Progenitor cell of endocrine pancreas (in vitro differentiated cells): ENCODE measurements at places on chromosomes 6 and 20. TPM values are rescaled to one million over a fixed set of nuclear protein-coding genes. Genes with fewer than 3 reads are reported as not detected.

The C20orf141 gene
- total RNA-seq: not detected in 2 replicates

The PRSS16 gene
- 28.2 and 29.8 TPM in 2 replicates for total RNA-seq

The CCN6 gene
- not detected in 2 replicates for total RNA-seq

The SIRPB2 gene
- not detected in 2 replicates for total RNA-seq

The NHSL1 gene
- 79.0 and 86.5 TPM in 2 replicates for total RNA-seq

DNA sequence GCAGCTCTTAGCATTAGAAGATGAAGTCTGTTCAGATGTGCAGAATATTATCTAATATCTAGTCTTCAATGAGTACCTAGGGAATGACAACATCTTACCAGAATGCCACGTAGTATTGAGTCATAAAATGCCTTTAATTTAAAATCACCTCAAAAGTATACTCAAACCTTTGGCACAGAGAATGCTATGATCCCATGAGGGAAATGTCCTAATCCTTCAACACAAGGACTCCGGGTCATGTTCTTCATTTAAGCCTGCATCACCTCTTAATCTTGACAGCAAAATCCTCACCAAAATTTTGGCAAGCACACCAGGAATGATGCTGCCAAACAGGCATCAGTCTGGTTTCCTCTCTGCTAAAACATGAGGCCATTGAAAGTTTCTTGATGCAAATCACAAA, 23.6 kb upstream of the MARCKS start:
- no peak for DNase-seq
- H3K27ac ChIP-seq: no peak overlapping the region
- H3K4me1 ChIP-seq: no peaks in the 10 kb centered on the region
- no peaks in the 10 kb centered on the region for H3K36me3 ChIP-seq

- H3K36me3 ChIP-seq: no peaks in the 10 kb centered on the region
- DNase-seq: no peak
- H3K4me3 ChIP-seq: no peak overlapping the region
- H3K4me1 ChIP-seq: no peaks in the 10 kb centered on the region
These were observed 626.6 kb upstream of the ADGRB3 start for GRCh38 chr6:68008445-68008844.

GRCh38 chr6:38152620-38153019, 333.1 kb downstream of the ZFAND3 start:
- no peak for DNase-seq
- H3K27ac ChIP-seq: peak overlapping the region; percentile 33
- H3K36me3 ChIP-seq: peaks cover 5% of the 10 kb centered on the region
- no peaks in the 10 kb centered on the region for H3K27me3 ChIP-seq
- no peak overlapping the region for H3K4me3 ChIP-seq
- peaks cover 9% of the 10 kb centered on the region for H3K4me1 ChIP-seq

- H3K36me3 ChIP-seq: no peaks in the 10 kb centered on the region
- H3K27me3 ChIP-seq: peaks cover 3% of the 10 kb centered on the region
- DNase-seq: no peak
- H3K4me3 ChIP-seq: no peak overlapping the region
- H3K27ac ChIP-seq: no peak overlapping the region
These were observed 10.0 kb upstream of the PACSIN1 start for GRCh38 chr6:34455831-34456230.

DNA sequence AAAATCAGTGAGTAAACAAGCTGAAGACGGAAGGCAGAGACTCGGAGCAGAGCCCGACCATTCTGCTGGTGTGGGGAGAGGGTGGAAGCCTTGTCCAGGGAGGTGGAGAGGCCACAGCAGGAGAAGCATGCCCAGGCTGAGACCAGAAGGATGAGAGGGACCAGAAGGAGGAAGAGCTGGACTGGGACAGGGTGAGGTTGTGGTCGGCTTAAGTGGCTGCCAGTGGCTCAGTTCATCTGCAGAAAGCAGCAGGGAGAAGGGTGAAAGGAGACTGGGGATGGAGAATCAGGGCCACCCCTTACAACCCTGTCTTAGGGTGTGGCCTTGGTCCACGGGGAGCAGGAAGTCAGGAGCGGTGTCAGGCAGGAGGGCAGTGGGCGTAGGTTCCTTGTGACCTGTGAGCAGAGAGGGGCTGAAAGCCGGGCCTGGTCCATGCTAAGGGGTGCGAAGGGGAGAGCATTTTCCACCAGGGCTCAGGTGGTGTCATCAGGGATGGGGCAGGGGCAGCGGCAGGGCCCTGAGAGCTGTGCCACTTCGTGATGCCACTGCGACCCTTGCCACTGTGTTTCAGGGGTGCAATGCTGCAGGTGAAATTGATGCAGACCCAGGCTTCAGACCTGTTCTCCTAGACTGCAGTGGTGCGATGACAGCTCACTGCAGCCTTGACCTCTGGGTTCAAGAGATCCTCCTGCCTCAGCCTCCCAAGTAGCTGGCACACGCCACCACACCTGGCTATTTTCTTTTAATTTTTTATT, 81.1 kb downstream of the TTLL2 start:
- no peaks in the 10 kb centered on the region for H3K36me3 ChIP-seq
- H3K27me3 ChIP-seq: peaks cover 21% of the 10 kb centered on the region
- no peak overlapping the region for H3K27ac ChIP-seq
- H3K4me1 ChIP-seq: peaks cover 16% of the 10 kb centered on the region

GRCh38 chr6:55108134-55109130, 65.9 kb upstream of the HCRTR2 start:
- H3K27me3 ChIP-seq: no peaks in the 10 kb centered on the region
- DNase-seq: no peak
- H3K27ac ChIP-seq: peak overlapping the region; percentile 39
